ENCODE measurements at places on chromosomes 2 and 18.

DNA sequence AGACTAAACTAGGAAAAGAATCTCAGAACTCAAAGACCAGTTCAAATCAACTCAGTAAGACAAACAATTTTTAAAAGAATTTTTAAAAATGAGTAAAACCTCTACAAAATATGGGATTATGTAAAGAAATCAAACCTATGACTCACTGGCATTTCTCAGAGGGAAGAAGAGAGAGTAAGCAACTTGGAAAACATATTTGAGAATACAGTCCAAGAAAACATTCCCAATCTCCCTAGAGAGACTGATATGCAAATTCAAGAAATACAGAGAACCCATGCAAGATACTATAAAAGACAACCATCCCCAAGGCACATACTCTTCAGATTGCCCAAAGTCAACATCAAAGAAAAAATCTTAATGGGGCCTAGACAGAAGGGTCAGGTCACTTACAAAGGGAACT, 162.7 kb downstream of the WDPCP start:
- peak; percentile 27 for DNase-seq

- no peak for DNase-seq
These were observed 198.5 kb downstream of the UBE2E3 start for GRCh38 chr2:181178823-181179412.

- DNase-seq: no peak
These were observed 84.0 kb downstream of the POLR1A start for GRCh38 chr2:86021396-86022378.

DNA sequence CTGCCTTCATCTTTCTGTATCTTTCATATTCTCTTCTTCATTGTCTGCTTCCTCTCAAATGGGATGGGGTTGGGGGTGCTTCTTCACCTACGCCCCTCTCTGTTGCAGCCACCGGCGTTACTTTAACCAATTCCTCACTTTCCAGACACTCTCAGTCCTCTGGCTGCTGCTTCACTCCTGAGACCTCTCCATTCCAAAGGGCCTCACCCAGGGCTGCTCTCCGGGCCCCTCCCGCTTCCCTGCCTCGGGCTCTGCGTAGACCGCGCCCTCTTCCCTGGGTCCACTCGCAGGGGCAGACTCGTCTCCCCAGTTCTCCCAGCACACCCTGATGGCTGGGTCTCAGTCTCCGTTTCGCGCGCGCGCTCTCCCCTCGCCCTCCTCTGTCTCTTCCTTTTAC, 926 bp downstream of the SERPINB8 start:
- DNase-seq: no peak

DNA sequence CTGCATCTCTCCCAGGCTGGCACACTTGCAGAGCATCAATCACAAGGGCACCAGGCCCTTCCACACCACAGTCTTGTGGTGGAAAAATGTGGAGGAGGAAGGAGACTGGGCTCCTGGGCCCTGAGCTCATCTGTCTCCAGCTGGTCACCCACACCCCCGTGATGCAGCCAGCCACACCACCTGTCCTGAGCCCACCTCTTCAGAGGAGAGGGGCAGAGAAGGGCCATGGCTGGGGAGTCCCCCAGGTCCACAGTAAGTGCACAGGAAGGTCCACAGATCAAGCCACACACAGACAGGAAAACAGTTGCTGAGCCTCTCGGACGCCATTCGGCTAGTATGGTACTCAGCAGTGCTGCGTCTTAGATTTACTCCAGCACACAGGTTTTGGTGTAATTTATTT, 203.5 kb upstream of the SALL3 start:
- DNase-seq: no peak

- no peak for DNase-seq
These were observed 24.6 kb downstream of the SOWAHC start for GRCh38 chr2:109638795-109639194.

DNA sequence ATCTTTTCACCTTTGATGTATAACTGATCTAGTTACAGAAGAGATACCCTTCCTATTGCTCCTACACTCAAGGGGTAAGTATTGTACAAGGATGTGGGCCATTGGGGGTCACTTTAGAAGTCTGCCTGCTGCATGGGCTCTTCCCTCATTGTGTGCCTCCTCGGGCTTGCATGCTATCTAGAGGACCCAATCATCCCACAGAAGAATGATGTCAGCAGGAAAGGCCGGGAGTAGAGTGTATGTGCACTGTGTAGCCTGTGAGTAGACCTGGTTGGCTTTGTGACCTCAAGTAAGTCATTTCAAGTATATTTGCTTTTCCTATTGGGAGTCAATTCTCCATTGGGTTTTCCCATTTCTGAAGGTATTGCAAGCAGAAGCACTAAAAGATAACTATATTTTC, 129.5 kb upstream of the TRIB2 start:
- DNase-seq: no peak

GRCh38 chr2:201833781-201834180, 27.4 kb downstream of the CDK15 start:
- no peak for DNase-seq

GRCh38 chr2:217282531-217282930, 422.7 kb upstream of the TNP1 start:
- DNase-seq: no peak

- DNase-seq: no peak
These were observed 29.3 kb upstream of the CYP20A1 start for GRCh38 chr2:203209538-203209937.

DNA sequence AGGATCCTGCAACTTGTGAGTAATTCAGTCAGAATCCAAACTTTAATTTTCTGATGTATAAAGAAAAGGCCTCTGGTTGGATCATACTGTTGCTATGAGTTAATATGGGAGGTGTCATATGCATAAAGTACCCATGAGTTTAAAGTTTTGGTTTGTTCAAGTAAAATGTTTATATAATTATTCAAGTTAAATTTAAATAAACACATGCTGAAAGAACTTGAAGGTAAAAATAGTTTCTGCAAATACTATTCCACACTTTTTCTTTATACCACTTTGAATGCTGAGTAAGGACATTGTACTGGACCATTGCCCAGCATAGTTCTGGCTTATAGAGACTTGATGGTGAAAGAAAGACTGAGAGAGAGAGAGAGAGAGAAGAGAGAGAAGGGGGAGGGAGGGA, 30.7 kb downstream of the PKP4 start:
- no peak for DNase-seq

GRCh38 chr18:79567481-79568147, 112.0 kb upstream of the CTDP1 start:
- peak; percentile 61 for DNase-seq

DNA sequence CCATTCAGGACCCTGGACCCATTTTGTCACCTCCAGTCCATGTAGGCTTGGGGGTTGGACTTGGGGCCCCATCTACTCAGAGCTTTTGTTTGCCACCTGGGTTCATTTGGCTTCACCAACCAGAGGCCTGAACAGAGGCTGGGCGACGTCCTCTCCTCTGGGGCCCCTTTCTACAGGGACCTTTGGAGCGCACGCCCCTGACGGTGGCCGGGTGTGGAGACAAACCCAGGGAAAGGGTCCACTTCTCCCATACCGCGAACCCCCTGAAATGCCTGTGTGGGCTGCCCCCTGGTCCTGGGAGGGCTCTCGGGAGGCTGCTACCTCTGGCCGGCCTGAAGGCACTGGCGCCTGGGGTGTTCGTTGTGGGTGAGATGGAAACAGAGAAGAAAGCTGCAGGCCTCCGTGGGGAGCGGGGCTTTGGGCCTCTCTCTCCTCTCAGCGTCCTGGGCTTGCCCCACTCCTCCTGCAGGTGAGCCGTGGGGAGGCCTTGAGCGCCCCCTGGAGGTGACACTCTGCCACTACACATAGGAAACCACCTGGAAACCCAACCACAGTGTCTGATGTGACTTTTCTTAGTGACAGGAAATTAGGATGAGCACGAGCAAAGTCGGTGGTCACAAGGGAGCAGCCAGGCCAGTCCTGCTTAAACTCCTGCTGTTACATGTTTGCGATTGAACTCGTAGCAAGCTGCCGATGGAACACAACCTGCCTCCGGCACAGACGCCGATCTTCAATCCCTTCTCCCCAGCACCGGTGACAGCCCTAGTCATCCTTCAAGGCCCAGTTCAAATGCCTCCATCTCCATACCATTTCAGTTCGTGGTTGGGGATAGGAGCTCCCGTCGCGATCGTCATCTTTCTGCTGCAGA, 12.0 kb upstream of the NTSR2 start:
- DNase-seq: no peak

- DNase-seq: no peak
These were observed 840.4 kb downstream of the CPS1 start for GRCh38 chr2:211396815-211397214.
